ENCODE measurements at places on chromosomes 7 and 10.

DNA sequence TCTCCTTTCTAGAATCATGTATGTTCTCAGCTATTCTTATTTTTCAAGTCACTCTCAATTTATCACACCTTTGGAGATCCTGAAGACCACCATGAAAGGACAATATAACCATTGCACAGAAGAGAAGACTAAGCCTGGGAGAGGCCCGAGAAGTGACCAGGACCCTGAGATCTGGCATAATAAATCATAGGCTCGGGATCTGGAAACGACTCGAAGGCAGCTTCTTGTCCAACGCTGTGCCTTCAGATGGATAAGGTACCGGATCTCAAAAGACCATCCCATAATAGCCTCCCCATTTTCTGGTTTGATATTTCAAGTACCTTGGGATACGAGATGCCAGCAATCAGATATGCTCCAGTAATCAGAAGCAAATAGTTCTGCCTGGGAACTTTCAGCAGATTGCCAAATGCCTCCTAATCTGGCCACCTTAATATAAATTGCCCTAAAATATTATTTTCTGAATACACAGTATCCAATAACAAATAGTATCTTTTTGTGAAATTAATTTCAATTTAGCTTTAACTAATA lies 179.2 kb upstream of the ZMIZ1 start:
- DNase-seq = no peak

DNA sequence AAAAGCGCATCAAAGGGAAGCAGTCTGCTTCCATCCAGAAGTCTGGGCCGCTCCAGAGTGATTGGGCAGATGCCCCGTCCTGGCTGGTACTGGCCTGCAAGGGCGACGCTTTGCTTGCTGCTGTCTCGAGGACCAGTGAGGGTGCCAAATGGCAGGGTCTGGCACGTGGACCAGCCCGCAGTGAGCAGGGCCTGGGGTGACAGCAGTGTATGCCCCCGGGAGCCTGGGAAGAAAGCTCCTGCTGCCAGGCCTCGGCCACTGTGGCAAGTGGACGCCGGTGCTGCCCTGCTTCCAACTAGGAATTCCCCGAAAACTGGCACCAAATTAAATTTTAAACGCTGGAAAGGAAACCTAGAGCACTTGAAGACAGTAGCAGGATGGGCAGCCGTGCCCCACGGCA lies 357.0 kb upstream of the MKI67 start:
- DNase-seq = peak; percentile 2

DNA sequence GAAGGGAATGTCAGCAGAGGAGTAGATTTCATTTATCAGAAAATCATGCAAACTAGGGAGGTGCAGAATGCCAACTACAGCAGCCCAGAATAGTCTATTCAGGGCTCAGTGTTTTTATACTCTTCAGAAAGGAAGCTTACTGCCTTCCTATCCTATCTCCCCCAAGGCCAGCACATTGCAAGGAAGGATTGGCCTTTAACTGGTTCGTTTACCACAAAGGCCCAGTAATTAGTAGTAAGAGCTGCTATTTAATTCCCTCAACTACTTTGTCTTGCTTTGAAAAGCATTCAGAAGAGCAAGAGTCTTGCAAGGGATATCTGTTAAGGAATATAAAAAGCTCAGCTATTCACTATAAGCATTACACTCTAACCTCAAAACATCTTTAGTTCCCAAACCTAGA lies 86.4 kb upstream of the RNF148 start:
- no peak for DNase-seq

DNA sequence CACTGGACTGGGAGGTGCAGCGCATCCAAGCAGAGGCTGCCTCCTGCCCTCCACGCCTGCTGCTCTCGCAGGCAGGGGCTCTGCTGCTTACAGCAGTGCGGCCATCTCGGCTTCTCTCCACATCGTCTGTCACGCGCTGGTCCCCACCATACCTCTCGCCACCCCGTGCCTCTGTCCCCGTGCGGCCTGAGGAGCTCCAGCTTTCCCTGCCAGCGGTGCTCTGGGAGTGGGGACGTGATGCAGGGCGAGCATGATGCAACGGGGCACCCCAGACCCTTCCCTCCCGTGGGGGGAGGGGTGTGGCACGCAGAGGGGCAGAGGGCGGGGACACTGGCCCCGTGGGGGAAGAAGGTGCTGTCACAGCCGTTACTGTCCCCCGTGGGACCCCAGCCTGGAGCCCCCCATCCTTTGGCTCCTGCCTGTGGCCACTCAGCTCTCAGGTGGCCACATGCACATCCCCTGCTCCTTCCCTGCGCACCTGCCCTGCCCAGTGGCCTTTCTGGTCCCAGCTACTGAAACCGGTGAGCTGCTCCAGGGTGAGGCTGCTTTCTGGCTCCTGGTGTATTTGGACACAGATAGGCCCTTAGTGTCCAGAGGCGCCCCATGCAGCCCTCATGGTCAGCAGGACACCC lies 9.0 kb downstream of the GET4 start:
- no peak for DNase-seq

DNA sequence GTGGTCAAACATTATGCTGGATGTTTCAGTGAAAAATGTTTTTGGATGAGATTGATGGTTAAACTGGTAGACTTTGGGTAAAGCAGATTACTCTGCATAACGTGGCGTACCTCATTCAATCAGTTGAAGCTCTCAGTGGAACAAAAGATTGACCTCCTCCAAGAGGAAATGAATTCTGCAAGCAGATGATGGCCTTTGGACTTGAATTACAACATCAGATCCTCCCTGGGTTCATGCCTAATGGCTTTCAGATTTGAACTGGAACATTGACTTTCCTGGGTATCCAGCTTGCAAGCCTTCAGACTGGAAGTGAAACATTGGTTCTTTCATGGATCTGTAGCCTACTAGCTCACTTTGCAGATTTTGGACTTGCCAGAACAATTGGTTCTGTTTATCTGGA lies 169.3 kb upstream of the MALRD1 start:
- DNase-seq = no peak

- no peak for DNase-seq
These were observed 95.4 kb upstream of the SEMA3C start for GRCh38 chr7:81014266-81014665.

GRCh38 chr7:79833616-79834015 lies 301.0 kb upstream of the GNAI1 start:
- DNase-seq = no peak

DNA sequence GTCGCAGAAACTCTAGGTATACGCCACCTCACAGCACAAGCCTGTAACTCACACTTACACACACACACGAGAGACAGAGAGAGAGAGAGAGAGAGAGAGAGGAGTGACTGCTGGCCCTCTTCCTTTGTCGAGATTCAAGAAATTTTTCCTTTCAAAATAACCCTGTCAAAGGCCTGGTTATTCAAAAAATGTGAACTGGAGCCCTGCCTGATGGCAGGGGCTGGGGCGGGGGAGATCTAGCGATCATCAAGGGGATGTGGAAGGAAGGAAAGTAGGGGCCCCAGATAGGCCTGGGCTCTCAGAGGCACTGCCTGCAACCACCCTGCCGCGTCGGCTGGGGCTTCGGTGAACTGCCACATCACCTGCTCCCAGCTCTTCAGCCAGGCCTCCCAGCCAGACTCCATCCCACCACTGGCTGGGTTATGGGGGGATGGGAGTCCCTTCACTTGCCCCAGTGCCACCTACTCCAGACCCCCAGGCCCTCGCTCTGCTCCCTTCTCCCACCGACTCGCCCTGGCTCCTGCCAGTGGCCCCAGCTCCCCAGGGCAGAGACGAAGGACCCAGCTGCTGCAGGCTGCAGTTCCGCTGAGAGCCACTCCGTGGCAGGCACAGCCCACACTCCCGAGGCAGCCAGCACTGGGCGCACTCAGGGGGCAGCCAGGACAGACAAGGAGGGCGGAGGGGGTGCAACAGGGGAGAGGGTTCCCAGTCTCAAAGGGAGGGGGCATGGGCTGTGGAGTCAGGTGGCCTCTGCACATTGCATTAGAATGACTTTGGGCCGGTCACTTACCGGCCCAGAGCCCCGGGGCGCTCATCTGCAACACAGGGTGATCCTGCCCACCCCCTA lies 15.3 kb downstream of the KCNH2 start:
- DNase-seq = peak; percentile 75

DNA sequence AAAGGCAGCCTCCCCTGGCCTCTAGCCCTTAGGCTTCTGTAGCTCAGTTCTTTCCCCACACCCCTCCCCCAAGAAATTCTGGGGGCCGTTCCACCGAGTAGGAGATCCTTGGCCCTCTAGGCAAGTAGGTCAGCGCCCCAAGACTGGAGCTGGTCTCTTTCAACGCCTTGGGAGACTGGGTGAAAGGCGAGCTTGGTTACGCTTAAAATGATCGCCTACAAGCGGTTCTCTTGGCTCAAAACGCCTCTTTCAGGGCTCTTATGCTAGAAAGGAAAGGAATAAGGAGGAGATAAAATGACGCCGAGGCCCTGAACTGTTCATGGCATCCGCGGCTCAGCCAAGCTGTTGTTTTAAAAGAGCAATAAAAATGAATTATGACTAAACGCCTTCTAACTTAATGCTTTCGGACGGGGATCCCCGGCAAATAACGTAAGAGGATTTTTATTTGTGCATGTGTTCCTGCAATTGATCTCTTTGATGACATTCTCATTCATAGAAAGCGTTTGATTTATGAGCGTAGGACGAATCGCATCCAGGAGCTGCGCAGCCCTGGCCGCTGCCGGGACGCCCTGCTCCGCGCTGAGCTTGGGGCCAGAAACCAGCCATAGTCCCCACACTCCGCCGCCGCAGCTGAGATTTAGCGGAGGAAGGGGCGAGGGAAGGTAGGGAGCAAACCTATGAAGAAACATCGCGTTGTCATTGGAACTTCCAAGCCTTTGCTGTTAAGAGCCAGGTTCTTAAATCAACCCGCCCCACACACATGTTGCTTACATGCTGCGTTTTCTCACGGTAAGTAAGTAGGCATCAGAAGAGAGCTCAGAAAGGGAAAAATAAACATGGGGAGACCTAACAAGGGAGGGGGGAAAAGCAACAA lies 3.0 kb upstream of the HOXA1 start:
- no peak for DNase-seq

GRCh38 chr7:55474944-55475854 lies 97.1 kb downstream of the VOPP1 start:
- peak; percentile 57 for DNase-seq

DNA sequence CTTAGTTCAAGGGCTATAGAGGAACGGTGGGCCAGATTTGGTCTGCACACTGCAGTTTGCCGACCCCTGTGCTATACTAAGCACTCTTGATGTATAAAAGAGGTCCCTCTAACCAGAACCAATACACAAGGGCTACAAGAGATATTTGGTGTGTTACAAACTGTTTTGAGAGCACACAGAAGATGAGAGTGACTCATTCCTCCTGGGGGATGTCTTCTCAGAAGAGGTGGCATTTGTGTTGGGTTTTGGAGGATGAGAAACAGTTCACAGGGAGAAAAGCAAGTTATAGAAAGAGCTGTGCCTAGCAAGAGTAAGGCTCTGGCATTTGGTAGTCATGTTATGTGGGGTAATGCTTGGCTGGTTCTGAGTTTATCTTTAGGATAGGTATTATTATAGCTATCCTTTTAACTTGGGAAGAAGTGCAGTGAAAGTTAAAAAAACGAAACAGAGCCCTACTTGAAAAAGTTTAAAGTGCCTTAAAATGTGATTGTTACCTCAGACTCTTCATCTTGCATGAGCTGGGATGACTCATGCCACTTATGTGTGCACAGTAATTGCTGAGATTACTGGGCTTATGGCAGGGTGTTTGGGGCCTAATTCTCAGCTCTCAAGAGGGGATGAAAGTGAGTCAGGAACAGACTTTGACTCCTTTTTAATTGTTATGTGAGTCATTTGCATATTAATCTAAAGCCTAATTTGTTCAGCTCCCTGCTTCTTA lies 160.4 kb downstream of the KIF20B start:
- DNase-seq = peak; percentile 21

DNA sequence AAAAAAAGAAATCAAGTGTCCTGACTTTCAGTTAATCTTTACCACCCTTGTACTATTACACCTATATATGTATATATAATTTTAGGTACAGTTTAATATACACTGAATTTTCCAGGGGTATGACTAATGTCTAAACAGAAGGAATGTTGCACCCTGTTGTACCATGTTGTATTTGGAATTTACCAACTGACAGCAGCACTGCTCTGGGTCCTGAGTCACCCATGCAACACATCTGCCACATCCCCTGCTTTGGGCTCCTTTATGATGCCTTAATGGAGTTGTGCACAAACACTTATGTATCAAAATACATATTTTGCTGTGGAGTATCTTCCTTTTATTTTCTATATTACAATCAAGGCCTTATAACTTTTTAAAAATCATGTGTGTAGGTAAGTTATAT lies 21.2 kb downstream of the YAE1 start:
- no peak for DNase-seq

DNA sequence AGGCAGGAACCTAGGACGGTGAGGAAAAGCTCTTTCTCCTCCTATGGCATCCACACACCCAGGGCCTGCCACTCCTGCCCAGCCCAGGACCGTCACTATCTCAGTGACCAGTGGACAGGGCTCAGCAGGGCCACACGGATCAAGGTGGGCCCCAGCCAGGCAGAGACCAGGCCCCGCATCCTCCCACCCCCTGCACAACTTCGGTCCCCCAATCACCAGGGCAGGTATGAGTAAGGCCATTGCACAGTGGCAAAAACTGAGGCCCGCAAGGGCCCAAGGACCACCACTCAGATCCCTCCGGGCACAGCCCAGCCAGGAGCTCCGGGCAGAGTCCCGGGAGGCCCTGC lies 30.3 kb downstream of the OAT start:
- DNase-seq = no peak

- DNase-seq = no peak
These were observed 17.0 kb upstream of the SH3PXD2A start for GRCh38 chr10:103872137-103872931.

DNA sequence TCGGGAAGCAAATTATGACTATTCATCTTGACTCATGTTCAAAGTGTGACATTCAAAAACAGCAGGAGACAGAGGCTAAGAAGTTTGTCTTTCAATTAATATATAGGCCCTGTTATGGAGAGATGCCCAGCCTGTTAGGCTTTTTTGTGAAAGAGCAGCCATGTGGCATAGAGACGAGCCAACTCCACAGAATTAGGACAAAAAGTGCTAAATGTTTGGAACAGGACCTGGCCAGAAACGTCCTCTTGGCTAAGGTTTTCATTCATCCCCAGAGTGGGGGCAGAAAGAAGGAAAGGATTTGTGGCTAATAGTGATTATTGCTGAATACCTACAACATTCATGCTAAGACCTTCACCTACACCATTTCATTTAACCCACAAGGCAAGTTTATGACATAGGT lies 324.7 kb upstream of the NPVF start:
- DNase-seq = no peak

GRCh38 chr7:110677405-110677804 lies 413.5 kb upstream of the LRRN3 start:
- DNase-seq = no peak

GRCh38 chr7:38296059-38296857 lies 22.8 kb upstream of the TARP start:
- DNase-seq = no peak

- no peak for DNase-seq
These were observed 16.5 kb downstream of the ARPC1B start for GRCh38 chr7:99390941-99391602.

Data from CD4-positive, alpha-beta T cell treated with Interleukin-17A for 4 hours (primary cell).